ENCODE measurements at places on chromosomes 2 and 18.

GRCh38 chr2:240997856-240998705 is at the start of gene SNED1:
TSS of gene SNED1 (plus strand) at chr2:240998618. CDS start at chr2:240998838, 220 bp downstream.
- peak; percentile 74 for DNase-seq
- peaks cover 25% of the 10 kb centered on the region for H3K27me3 ChIP-seq
- H3K36me3 ChIP-seq = no peaks in the 10 kb centered on the region
- H3K4me3 ChIP-seq = no peak within 1 kb of the TSS

GRCh38 chr2:62654876-62655359 is 50.6 kb upstream of the EHBP1 start:
- H3K4me3 ChIP-seq = no peak overlapping the region
- no peaks in the 10 kb centered on the region for H3K27me3 ChIP-seq
- H3K27ac ChIP-seq = no peak overlapping the region
- DNase-seq = no peak
- no peaks in the 10 kb centered on the region for H3K36me3 ChIP-seq
- H3K4me1 ChIP-seq = no peaks in the 10 kb centered on the region

DNA sequence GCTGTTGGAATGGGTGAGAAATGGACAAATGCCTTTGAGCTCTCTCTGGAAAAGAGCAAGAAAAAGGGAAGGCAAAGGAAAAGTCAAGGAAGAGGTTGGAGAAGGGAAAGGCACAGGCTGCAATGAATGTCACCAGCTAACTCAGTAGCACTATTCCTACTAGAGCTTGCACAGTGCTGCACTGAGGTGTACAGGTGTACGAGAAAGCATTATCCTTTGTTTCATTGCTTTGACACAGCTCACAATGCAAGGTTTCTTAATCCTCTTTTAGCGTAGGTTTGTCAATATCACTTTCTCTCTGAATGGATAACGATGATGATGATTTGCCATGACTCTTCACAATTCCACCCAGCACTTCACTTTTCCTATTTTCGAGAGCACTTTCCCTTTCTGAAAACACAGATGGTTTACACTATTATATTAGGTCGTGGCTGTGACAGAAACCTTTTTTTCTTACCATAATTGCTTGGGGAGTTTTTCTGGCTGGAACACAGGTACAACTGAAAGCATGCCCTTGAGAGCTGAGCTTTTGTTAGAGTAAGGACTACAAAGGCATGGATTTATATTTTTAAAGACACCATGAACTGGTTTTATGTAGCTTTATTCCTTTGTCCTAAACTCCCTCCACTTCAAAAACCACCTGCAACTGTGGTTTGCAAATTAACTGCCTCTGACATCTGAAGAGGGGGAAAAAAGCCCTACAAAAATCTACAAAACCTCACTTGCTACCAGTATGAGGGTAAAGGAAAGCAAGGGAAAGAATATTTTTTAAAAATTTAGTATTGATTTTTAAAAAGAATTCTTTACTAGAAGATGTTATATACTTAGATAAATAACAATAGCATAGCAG is 265.5 kb downstream of the TGIF1 start:
- no peaks in the 10 kb centered on the region for H3K4me1 ChIP-seq
- H3K27me3 ChIP-seq = peaks cover 16% of the 10 kb centered on the region
- no peak for DNase-seq
- H3K27ac ChIP-seq = no peak overlapping the region

- no peak overlapping the region for H3K4me3 ChIP-seq
- H3K36me3 ChIP-seq = no peaks in the 10 kb centered on the region
- no peaks in the 10 kb centered on the region for H3K4me1 ChIP-seq
- DNase-seq = no peak
Measured at GRCh38 chr2:169303579-169304305, 58.6 kb downstream of the LRP2 start.

DNA sequence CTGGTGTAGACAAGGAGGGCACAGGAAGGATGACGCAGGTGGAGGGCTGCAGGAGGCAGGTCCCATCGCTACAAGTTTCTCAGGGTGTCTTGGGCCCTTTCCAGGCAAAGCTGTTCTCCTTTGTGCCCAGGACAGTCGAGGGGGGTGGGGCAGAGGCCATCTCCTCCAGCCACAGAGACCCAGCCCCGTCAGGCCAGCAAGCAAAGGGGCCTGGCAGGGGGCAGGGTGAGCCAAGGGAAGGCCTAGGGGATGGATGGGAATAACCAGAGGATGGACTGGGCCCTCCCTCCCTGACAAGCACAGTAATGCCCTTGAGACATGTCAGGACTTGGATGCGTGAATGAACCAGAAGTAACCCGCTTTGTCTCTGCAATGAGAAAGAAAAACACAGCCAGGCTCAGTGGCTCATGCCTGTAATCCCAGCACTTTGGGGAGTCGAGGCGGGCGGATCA is 6.3 kb downstream of the TCF23 start:
- DNase-seq = no peak
- H3K36me3 ChIP-seq = no peaks in the 10 kb centered on the region
- H3K4me3 ChIP-seq = no peak overlapping the region
- H3K27me3 ChIP-seq = no peaks in the 10 kb centered on the region

- DNase-seq = no peak
- no peak overlapping the region for H3K27ac ChIP-seq
- H3K27me3 ChIP-seq = peaks cover 9% of the 10 kb centered on the region
- H3K4me1 ChIP-seq = no peaks in the 10 kb centered on the region
Measured at GRCh38 chr2:75135776-75136400, 63.4 kb downstream of the TACR1 start.

DNA sequence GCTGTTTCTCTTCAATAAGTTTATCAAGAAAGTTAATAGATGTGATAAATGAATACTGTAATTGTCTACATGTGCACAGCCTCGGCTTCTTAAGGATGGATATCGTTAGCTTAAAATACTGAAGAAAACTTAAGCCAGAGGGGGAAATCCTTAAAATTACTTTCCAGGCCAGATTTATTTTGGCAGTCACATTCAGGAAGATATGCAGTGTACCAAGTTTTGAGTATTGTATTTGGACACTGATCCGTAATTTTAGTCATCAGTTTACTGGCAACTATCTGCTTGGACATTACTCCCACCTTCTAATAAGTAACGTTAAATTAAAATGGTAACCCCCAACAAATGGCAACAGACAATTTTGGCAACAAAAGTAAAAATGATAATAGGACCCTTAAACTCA is 770.0 kb upstream of the ZEB2 start:
- H3K27ac ChIP-seq = no peak overlapping the region
- no peaks in the 10 kb centered on the region for H3K36me3 ChIP-seq
- H3K4me1 ChIP-seq = no peaks in the 10 kb centered on the region
- peaks cover 22% of the 10 kb centered on the region for H3K27me3 ChIP-seq
